ENCODE measurements at places on chromosomes 1 and 21. TPM values are rescaled to one million over a fixed set of nuclear protein-coding genes. Genes with fewer than 3 reads are reported as not detected.

DNA sequence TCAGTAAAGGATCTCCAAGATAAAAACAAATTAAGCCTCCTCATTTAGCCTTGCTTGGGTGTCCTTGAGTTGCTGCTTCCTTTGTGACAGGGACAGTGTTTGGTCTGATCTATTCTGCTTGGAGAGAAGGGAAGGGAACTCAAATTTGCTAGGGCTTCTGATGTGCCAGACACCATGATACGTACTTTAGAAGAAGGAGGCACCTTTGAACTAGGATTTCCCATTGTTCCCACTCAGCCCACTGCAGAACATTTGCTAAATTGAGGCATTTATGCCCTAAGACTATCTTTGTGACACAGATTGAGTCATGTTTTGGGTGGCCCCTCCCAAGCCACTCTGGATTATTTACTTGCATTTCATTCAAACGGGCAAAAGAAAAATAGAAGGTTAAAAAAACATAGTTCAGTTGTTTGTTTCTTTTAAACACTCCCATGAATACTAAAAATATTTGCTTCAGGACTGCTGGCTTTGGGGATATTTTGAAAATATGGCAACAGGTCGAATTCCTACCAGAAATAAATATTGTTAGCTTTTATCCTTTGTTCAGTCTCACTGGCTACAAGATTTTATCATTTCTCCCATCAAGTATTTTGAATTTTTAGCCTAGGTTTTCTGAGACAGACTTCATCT lies 81.9 kb upstream of the WLS start:
- no peak for DNase-seq

GRCh38 chr1:207470927-207471326 lies 16.8 kb downstream of the CR2 start:
- no peak for DNase-seq

- peak; percentile 41 for DNase-seq
Observed at GRCh38 chr1:223088713-223089240, 54.3 kb downstream of the TLR5 start.

GRCh38 chr1:36257375-36257767 lies 33.1 kb downstream of the THRAP3 start:
- DNase-seq = no peak

DNA sequence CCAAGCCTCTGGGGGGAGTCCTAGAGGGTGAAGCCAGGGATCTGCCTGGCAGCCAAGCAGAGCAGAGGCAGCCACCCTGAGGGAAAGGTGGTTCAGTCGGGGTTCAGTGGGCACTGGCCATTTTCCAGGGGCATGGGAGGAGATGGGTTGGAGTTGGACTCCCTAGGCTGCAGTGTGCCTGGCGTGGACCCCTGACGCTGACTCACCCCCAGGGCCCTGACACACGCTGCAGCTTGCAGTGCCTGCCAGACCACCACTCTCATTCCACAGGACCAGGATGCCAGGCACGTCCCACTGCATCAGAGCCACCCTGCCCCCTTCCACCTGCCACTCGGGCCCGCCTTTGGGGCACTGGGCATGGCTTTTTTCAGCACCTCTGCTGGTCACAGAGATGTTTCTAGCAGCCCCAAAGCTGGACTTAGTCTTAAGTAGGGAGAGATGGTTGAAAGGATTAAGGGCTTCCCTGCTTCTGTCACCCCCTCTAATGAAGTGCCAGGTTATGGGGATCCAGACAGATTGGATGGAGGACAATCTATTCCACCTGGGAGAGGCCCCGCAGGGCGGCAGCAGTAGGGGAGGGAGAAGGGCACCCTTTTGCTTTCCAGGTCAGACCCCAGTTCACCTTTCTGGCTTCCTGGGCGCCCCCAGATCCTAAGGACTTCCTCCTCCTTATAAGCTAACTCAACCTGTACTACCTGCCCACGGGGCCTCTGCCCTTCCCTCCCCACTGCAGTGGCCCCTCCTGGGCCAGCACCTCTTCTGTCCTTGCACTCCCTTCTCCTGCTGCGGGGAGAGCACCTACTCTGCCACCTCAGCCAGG lies 1.6 kb downstream of the SYT2 start:
- DNase-seq = peak; percentile 89

The EXO1 gene
- total RNA-seq = 0.48 TPM

The AK2 gene
- total RNA-seq = 159 TPM

The PBXIP1 gene
- 43.5 TPM for total RNA-seq

The COL24A1 gene
- total RNA-seq = 0.32 TPM

The OPTC gene
- total RNA-seq = not detected

The FMO4 gene
- total RNA-seq = 3.6 TPM

All from mesenteric fat pad (tissue), 1 donor.